ENCODE measurements at places on chromosomes 2 and 18.

- no peak for DNase-seq
These were observed 22.6 kb upstream of the TBC1D8 start for GRCh38 chr2:101173707-101174295.

GRCh38 chr2:236744281-236744705 lies 174.7 kb downstream of the ACKR3 start:
- DNase-seq, result no peak

- no peak for DNase-seq
These were observed 106.4 kb downstream of the POLE4 start for GRCh38 chr2:75064691-75065396.

DNA sequence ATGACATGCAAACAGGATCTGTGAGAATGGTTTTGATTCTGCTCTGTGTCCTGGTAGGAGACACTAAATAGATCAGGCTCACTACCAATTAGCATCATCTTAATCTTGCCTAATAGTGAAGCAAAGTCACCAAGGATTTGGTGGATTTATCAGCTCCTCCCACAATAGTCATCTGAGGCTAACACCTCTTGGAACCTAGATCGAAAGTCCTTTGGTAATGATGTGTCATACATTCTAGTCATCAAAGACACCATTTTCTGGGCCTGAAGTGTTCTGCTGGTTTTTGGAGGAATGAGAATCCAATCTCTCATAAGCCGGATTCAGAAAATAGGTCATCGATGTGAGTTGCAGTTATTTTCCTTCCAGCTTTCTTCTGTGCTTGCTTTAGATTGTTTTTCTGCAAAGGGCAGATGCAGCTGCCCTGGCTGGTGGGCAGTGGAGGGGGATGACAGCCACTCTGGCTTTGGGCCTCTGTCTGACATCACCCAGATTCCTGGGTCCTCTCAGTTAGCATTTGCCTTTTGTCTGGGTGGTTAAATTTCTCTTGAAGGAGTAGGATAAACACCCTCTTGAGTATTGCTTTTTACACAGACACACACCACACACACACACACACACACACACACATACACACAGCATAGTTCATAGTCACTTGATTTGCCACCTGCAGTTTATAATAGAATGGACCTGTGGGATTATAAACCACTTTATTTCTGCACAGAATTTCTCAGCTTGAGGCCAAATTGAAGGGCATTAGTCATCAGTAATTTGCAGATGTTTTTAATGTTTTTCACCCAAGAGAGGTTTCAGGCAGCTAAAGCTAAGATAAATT lies at the start of gene MYO3B:
TSS of gene MYO3B (plus strand) at position 198 of the 832 bp plus-strand sequence. CDS start at position 339, 141 bp downstream.
- no peak for DNase-seq

DNA sequence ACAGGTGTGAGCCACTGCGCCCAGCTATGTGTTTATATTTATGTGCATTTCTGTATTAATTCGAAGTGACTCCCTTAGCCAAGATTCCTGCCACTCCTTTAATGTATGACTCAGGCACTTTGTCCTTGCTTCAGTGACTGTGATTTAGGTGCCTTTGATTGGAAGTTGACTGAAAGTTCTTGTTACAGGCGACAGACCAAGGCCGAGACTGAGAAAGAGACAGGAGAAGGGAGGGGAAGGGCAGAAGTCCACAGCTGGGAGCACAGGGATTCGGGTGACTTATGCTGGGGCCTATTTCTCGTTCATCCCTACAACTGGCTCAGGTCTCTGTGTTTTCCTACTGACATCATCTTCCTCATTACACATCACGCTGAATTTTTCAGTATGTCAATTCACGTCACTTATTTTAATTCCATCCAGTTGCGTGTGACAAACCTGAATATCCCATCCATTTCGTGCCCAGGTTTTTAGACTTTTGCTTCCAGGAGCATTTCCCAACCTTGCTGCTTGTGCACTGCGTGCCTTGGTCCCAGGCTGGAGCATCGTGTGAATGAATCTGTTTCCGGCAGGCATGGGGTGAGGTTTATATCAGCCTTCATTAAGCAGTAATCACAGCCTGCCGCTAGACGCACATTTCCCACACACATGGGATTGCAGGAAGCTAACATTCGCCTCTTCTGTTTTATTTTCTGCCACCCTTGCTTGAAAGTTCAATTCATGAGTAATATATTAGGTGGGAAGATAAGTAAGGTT lies 42.4 kb downstream of the TMEM18 start:
- DNase-seq, result no peak

DNA sequence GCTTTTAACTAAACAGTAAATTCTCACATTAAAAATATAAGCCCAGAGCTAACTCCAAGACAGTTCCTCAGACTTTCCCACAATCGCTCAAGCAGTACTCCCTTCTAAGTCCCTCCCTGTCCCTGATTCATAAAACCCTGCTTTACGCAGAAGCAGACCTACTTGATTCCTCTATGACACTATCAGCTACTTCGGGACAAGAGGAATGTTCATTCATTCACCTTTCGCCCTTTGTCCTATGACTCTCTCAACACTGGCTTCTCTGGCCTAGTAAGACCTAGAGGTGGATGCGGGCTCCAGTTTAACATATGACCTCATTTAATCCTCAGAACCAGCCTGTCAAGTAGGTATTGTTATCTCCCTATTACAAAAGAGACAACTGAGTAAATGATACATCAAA lies 10.2 kb downstream of the LPIN2 start:
- DNase-seq, result no peak

DNA sequence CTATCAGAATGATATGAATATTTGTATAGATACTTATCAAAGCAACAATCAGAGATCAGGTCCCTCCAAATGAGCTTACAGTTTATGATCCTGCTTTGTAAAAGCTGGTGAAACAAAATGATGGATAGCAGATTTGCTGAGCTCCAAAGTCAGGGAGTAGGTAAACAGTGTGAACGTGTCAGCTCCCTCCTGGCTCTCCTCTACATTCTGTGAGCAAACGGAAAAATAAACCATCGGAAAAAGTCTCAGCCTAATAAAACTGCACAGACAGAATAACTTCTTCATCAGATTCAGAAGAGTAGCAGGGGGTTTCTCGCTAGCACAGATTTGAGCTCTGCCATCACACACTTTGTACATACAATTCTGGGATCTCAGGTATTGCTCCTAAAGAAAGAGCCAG lies 51.3 kb downstream of the BCL11A start:
- DNase-seq, result no peak

- no peak for DNase-seq
These were observed 292.5 kb downstream of the LRRTM1 start for GRCh38 chr2:80012061-80012460.

GRCh38 chr18:4631239-4631638 lies 176.1 kb upstream of the DLGAP1 start:
- DNase-seq, result no peak

DNA sequence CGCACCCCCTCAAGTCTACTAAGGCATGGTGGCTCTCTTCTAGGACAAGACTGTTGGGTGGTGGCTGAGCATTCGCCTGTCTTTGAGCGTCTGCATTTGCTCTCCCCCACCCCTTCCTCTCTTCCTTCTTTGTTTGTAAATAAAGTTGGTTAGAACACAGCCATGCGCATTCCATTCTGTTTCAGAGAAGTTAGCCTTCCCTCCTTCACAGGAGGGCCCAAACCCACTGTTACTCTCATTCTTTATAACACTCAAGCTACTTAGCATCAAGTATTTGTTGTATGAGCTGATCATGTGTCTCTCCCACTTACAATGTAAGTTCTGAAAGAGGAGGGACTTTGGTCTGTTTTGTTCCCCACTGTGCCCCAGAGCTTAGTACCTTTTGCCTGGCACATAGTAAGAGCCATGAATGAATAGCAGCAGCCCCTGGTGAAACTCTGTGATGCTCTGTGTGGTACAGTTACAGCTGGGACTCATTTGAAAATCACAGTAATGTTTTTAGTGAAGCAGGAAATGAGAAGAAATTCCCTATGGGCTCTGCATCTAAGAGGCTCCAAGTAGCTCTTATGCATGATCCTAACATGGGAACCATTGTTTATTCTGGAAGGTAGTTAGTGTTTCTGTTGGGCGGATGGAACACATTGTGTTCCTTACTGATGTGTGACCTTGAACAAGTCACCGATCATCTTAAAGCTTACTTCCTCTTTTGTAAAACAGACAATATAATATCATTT lies 7.7 kb downstream of the MGAT5 start:
- no peak for DNase-seq

- no peak for DNase-seq
These were observed 206.5 kb upstream of the NT5C1B start for GRCh38 chr2:18795906-18796305.

DNA sequence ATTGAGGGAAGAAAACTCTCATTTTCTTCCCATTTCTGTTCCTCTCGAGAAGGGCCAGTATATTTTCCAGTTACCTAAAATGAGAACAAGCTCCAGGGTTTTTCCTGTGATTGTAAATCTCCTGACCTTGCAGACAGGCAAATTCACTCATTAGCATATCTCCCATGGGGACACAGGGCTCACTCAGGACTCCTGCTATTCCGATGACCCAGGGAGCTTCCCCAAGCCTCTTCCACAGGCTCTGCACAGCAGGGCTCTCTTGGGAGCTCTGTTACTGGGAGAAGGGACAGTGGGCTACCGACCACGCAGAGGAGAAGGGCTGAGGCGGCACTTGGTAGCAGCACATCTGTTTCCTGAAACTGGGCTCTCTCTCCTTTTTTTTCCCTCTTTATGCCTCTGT lies 135.2 kb upstream of the CAPN13 start:
- DNase-seq, result no peak

- no peak for DNase-seq
These were observed 10.8 kb upstream of the ERMN start for GRCh38 chr2:157336137-157337010.

DNA sequence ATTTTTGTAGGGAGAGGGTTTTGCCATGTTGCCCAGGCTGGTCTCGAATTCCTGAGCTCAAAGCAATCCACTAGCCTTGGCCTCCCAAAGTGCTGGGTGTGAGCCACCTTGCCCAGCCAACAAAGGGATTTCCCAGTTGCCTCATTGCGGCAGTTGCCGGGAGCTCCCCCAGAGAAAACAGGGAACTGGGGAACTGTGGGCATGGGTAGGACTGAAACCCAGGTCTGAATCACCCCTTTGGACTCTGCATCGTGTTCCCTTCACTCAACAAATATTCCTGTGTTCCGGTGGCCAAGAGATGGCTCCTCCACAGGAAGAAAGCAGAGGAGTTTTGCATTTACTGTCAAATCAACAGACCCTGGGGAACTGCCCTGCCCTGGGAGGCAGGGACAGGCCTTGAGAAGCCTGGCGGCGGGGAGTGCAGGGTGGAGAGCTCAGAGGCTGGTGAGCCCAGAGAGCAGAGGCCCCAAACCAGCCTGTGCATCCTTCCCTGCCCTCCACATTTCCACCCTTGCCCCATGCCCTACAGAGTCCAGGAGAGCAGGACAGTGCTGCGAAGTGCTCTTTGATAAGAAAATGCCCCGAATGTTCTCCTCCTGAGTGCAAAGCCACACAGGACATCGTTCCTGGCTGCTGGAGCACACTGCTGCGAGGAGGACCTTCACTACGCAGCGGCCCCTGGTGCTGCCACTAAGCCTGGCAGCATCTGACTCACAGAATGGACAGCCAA lies 24.9 kb downstream of the MYO7B start:
- DNase-seq, result no peak

DNA sequence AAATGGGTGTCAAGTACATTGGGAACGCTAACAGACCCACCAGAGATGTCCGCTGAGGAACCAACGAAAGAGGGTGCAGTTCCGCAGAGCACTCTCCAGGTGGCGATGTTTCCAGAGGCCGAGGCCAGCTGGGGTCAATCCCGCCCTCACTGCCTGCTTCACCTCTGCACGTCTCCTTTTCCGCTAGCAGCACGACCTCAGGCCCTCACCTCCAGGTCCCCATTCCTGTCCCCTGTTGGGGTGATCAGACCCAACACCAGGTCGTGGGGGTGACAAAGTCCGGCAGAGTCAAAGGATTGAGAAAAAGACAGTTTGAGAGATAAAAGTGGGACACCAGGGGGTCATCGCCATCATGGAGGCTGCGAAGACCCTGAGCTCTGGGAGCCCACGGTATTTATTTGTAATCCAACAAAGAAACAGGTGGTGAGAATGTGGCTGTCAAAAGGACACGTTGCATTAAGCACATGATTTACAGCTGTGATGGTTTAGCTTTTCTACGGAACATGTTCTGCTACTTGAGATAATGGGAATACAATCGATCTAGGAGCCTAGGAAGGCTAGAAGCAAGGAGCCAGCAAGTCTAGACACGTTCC lies 27.3 kb downstream of the ZAP70 start:
- DNase-seq, result no peak

DNA sequence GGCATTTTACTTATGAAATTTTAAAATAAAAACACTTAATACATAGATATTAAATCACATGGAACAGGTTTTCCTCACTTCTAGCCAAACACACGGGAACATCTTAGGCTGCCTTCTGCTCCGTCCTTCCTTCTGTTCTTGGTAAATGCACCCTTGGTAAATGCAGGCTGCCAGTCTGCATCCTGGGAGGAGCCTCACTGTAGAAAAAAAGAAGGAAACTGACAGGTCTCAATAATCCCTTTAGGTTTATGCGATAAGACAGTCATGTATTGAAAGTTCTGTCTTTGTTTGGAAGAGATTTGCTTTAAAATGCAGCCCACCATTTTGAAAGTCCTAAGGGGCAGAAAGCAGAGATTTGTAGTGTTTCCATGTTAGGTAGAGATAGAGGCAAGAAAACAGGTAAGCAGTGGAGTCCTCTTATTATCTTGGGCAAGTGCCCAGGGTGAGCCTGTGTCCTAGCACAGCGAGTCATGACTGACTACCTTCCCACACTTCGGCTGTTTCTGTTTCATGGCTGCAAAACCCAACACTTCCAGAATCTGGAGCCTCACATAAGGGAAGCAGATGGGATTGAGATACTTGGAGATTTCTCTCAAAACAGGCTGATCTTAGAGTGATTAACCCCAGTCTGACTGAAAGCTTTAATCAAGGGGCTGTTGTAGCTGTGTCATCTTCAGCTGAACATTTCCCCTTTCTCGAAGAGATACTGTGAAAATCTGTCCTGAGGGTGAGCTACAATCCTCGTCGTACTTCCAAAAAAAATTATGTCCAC lies 131.4 kb upstream of the MAP3K20 start:
- DNase-seq, result no peak

- no peak for DNase-seq
These were observed 19.4 kb upstream of the RALBP1 start for GRCh38 chr18:9455718-9456511.

GRCh38 chr18:25223899-25224886 lies 127.8 kb downstream of the ZNF521 start:
- no peak for DNase-seq

GRCh38 chr2:175904035-175904434 lies 98.0 kb downstream of the LNPK start:
- no peak for DNase-seq
